NCI-H226 (cell line): ENCODE measurements at places on chromosomes 3 and 15.
A peak's percentile ranks its signal among the peaks of the same experiment; 100 is the strongest.

DNA sequence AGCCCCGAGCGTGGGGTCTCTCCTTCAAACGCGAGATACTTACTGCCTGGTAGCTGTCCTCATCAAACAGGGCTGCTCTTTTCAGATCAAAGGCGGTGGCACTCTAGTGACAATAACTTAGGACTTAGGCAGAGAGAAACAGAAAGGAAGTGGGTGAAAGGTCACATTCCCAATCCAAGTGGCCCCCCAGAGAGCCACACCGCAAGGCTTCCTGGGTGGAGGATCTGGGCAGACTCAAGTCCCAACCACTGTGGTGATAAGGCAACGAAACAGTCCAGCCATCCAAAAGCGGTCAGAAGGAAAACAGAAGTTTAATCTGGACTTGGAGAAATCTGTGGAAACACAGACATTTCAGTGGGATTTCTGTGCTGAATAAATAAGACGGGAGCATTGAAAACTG is 227.2 kb downstream of the ADAMTS17 start:
- DNase-seq: no peak

DNA sequence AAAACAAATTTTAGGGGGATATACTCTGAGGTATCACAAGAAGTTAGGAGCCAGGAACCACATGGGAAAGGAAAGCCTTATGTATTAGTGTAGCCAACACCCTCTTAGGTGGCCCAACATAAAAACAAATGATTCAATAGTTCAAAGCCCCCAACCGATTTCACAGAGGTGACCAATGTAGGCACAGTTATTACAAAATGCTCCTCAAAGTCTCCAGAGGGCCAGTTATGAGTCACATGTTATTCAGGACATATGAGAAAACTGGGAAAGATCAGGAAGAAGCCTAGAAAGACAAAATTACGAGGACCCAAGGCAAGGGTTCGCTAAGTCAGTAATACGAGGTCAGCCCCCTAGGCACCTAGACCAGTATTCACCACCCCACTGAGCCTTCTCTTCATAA is 29.9 kb upstream of the FBN1 start:
- DNase-seq: no peak

- DNase-seq: no peak
Measured at GRCh38 chr3:7038394-7038793, 177.5 kb downstream of the GRM7 start.

GRCh38 chr15:51234176-51234927 is 104.0 kb downstream of the CYP19A1 start:
- DNase-seq: peak; percentile 28

- DNase-seq: no peak
Measured at GRCh38 chr15:31360843-31361763, 34.5 kb downstream of the KLF13 start.
